ENCODE measurements at places on chromosomes 3 and 15. TPM values are rescaled to one million over a fixed set of nuclear protein-coding genes. Genes with fewer than 3 reads are reported as not detected.

CP gene
- total RNA-seq, result 2.6 TPM

GRCh38 chr3:53604232-53604631 is 109.8 kb downstream of the CACNA1D start:
- no peak for DNase-seq

DNA sequence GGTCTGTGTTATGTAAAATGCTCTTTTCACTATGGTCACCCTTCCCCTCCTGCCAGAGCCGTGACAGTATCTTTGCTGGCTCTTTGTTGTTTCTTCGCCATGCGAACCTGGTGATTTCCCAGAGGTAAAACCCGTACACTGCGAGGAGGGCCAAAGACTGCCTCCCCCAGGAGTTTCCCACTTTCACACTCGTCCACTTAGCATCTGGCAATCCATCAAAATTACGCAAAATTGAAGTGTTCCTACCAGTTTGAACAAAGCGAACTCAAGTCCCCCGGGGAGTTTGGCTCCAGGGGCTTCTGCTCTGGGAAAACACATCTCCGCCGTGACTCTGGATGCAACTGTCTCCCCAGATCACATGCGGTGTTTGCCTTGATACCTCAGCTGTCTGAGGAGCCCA is 239.9 kb downstream of the FAM43A start:
- DNase-seq, result no peak

DNA sequence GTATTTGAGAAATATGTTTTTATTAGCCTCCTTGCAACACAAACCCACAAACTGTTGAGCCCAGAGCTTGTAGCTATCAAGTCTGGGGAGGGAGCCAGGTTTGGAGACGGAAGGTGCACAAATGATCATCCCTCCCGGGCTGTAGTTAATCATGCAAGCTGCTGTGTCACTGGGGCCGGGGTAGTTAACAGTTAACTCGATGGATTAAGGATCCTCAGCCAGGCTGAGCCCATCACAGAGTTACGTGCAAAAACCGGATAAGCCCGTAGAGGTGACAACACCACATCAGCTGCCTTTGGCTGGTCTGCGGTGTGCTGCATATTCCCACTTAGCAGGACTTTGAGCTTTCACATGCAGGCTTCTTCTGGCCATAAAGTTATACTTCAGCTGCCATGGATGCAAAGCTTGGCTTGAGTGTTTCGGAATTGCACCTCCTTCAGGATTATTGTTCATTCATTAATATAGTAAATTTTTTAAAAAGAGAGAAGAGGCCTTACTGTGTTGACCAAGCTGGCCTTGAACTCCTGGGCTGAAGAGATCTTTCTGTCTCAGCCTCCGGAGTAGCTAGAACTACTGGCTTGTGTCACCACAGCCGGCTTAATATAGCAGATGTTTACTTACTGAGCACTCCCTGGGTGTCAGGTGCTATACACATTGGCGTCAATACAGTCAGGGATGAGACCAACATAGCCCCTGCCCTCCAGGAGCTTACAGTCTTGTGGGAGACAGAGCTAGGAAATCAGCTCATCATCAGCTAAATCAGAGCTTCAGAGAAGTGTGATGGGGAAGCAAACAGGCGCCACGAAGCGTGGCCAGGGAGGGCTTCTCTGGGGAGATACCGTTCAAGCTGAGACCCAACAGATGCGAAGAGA is 226.8 kb upstream of the BHLHE40 start:
- DNase-seq, result no peak

DNA sequence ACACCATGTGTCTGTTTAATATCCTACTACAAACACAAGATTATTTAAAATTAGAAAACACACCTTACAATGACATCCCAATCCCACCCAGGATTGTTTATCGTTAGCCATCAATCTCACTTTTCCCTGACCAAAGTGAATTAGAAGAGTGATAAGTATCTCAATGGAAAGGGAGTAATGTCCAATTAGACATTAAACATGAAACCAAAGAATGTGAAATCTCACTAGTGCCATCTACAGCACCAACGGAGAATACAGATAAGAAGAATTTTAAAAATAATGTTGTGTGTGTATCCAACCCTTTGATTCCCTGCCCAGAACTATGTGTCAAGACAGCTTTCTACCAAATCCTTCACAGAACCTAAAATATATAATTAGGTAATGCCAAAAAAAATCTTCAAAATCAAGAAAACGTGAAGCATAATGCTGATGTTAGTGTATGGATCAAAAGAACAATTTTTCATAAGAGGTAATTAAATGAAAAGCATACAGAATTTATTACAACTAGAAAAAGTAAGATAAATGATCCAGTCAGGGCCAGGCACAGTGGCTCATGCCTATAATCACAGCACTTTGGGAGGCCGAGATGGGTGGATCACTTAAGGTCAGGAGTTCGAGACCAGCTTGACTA is 64.2 kb downstream of the SCAPER start:
- no peak for DNase-seq

OIP5 gene
- 36.7 TPM for total RNA-seq

GRCh38 chr15:96264351-96264798 is 66.1 kb upstream of the NR2F2 start:
- DNase-seq, result no peak

GRCh38 chr3:53221827-53222182 is 34.0 kb downstream of the TKT start:
- no peak for DNase-seq

ARPP21 gene
- total RNA-seq, result not detected

DNA sequence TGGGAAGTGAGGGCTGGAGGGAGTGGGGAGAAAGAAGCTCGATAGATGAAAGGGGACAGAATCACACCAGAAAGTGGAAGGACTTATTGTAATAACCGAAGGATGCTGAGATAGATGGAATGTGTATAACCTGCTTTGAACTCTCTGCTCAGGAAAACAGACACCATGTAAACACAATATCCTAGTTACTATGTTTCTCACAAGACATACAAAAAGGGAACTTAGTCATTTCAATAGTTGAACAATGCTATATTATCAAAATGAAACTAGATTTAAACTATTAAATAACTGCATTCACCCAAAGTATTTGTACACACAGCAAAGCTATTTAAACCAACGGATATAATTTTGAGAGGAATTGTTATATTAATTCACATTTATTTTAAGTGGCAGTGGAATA is 108.3 kb upstream of the GADL1 start:
- no peak for DNase-seq

FETUB gene
- total RNA-seq, result not detected

- no peak for DNase-seq
Measured at GRCh38 chr3:129596194-129597086, 10.0 kb downstream of the PLXND1 start.

ADIPOQ gene
- not detected for total RNA-seq

ECE2 gene
- 0.86 TPM for total RNA-seq

- no peak for DNase-seq
Measured at GRCh38 chr3:16916840-16917239, 32.1 kb downstream of the PLCL2 start.

- DNase-seq, result no peak
Measured at GRCh38 chr3:14126017-14126886, 1.4 kb downstream of the TMEM43 start.

KBTBD13 gene
- not detected for total RNA-seq

DNA sequence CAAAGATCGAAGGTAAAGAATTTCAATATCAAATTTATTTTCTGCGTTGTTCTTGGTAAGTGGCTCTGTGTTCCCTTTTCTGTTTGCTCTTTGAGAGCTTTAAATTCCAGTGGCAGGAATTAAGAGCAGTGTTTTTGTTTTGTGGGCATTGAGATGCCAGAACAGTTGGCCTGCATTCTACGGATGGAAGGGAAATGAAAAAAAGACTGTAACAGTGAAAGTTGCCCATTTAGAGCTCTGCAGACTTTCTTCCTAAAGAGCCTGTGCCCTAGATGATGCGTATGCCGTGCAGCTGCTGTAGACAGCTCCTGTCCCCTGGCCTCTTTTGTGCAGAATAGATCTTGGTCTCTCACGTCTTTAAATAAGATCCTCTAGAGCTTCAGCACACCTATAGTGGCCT is 58.8 kb downstream of the KAT2B start:
- no peak for DNase-seq

TRPM1 gene
- not detected for total RNA-seq

DNA sequence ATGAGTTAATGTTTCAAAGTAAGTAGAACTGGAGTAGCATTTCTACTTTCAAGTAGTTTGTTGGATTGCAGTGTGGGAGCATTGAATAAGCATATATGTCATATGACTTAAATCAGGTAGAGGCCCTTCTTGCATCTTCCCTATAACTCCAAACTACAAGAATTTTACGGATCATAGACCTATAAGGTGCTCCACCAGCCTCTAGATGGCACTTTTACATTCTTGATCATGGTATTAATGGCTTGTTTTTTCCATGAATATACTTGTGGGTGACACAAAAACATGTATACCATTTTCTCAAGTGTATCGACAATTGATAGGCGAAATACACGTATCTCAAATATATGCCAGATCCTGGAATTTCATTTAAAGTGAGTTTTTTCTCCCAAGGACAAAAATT is 311.1 kb downstream of the ZPLD1 start:
- no peak for DNase-seq

DNA sequence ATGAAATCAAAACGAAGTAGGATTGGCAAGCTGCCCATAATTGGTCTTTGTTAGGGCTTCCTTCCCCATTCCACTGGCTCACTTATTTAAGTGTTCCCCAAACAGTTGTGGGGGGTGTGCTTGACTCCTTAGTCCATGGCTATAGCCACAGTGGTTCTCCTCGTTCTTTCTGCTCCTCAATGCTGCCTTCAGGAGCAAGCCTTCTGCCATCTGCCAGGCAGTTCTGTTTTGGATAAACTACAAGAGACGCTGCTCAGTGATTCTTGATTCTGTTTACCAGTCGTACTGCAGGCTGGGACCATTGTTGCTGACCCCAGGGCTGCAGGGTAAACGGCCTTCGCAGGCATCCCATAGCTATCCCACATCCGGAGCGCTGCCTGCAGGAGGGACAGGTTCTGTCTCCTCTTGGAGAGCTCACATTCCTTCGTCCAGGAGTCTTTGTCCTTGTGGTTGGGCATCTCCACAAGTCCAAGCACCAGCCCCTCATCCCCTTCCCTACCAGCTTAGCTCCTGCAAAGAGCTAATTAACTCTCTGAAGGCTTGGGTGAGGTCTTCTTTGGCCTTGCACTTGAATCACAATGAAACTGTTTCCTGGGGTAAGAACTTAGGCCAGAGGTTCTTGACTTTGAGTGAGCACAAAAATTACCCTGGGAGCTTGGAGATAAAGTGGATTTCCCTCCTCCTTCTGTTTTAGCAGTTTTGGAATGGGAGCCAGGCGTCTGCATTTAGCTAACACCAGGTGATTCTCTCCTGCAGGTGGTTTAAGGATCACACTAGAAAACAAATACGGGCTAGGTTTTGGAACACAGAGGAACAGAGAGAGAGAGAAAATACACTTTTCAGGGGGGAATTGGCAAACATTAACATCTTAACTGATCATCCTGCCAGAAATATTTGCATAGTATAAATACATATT is 114.9 kb downstream of the SV2B start:
- DNase-seq, result no peak

CHRD gene
- 0.63 TPM for total RNA-seq

ARL6IP5 gene
- total RNA-seq, result 30.1 TPM

GRCh38 chr15:86849136-86849535 is 769.5 kb downstream of the AGBL1 start:
- no peak for DNase-seq

GRCh38 chr15:51600114-51600513 is 22.5 kb downstream of the DMXL2 start:
- no peak for DNase-seq

DNA sequence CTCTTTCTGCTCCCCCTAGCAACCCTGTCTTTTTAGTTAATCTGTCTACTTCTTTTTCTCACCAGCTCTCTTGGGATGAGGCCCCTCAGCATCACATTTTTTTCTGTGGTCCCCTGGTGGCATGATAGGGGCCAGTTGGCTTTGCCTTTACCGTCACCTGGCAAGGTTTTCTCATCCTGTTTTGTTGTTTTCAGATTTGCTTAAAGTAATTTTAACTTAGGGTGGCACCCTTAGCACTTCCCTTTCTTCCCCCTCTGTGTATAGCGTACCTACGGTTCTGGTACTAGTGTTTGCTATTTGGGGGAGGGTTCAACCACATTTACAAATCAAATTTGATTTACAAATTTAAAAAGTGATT is 35.6 kb downstream of the PDCD6IP start:
- no peak for DNase-seq

GRCh38 chr15:52252781-52253180 is 42.8 kb downstream of the MYO5C start:
- DNase-seq, result no peak

GRCh38 chr15:95162531-95162930 is 931.2 kb downstream of the MCTP2 start:
- DNase-seq, result no peak

SAMD7 gene
- not detected for total RNA-seq

PATL2 gene
- total RNA-seq, result 0.65 TPM

GRCh38 chr3:59563072-59563605 is 513.3 kb upstream of the CFAP20DC start:
- DNase-seq, result no peak

DNA sequence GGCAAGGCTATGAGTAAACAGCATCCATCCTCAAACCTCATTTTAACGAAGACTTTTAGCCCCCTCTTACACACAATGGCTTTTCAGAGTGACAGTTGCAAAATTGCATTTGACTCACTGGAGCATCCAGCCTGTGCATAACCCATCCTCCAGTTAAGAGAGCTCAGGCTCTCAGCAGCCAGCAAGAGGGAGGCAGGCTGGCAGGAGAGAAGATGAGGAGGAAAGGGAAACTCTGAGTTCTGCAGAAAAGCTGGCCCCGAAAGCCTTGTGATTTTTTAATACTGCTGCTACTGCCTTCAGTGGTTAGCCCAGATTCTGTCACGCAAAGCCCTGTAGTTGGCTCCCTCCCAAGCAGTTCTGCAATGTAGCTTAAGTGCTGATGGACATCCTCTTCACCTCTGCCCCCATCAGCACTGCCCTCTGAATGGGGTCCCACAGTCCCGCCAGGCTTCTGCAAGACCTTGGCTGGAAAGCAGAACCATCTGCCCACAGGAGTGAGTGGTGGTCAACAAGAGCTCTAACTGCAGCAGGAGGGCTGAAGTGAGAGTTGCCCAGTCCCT is 371.3 kb downstream of the EPHB1 start:
- no peak for DNase-seq

- no peak for DNase-seq
Measured at GRCh38 chr15:63597038-63597790, at the start of gene FBXL22. Gene FBXL22, plus strand, starts transcription at chr15:63597387. Its CDS starts 6 bp downstream, at chr15:63597393.

GRCh38 chr3:181735911-181736310 is 24.2 kb downstream of the SOX2 start:
- DNase-seq, result no peak

- DNase-seq, result no peak
Measured at GRCh38 chr3:113008117-113008516, 17.3 kb downstream of the GTPBP8 start.

TMEM89 gene
- total RNA-seq, result not detected

- no peak for DNase-seq
Measured at GRCh38 chr3:172646439-172647015, 64.3 kb downstream of the NCEH1 start.

Measured in H1 (cell line).